H1 (cell line): ENCODE measurements at places on chromosomes 16 and 17. TPM values are rescaled to one million over a fixed set of nuclear protein-coding genes. Genes with fewer than 3 reads are reported as not detected.

GRCh38 chr17:27558842-27559505 lies 72.0 kb upstream of the LGALS9 start:
- H3K4me1 ChIP-seq, result peaks cover 2% of the 10 kb centered on the region
- H3K27ac ChIP-seq, result no peak overlapping the region
- H3K4me3 ChIP-seq, result no peak overlapping the region
- no peaks in the 10 kb centered on the region; the same call in 1 of the 2 replicates for H3K36me3 ChIP-seq

TMED6 gene
- 0.94 TPM in 1 of 2 replicates, not detected in the other for total RNA-seq

PRKCB gene
- total RNA-seq, result 12.1 and 13.0 TPM in 2 replicates

RHBDL1 gene
- total RNA-seq, result 4.0 TPM in 2 replicates

DNA sequence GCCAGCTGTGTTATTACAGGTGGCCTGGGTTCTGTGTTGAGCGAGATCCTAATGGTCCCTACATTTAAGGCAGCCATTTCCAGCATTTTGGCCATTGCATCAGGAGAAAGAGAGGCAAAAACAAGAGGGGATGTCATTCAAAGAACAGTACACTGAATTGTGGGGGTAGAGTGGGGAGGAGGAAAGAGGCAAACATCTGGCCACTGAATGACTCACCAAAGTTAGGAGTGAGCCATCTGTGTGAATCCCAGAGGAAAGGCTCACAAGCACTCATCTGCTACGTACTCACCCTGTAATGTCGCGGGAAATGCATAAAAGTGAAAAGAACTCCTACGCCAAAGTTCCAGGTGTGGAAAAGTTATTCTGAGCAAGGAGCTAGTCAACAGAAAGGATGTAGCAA lies 16.7 kb downstream of the KRABD2 start:
- no peaks in the 10 kb centered on the region for H3K4me1 ChIP-seq
- no peak for DNase-seq
- no peak overlapping the region for H3K4me3 ChIP-seq
- H3K27ac ChIP-seq, result no peak overlapping the region

DNA sequence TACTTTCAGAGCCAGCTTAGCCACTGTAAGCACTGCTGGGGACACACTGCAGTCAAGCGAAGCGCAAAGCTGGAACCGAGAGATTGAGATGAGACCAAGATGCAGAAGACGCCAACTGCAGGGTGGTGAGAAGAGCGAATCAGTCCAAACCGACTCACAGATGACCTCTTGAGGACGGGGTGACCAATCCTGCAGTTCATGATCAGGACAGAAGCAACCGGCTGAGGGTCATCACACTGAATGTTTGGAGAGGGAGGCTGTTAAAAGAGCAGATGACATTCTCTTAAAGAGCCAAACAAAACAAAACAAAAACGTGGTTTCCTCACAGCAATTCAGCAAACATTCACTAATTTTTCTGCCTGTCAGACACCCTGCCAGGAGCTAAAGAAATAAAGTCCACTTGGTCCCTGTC lies 8.5 kb downstream of the HASPIN start:
- no peak overlapping the region for H3K4me3 ChIP-seq
- H3K36me3 ChIP-seq, result peaks cover 8% of the 10 kb centered on the region
- H3K4me1 ChIP-seq, result no peaks in the 10 kb centered on the region
- DNase-seq, result no peak

GRCh38 chr16:8087597-8088289 lies 502.6 kb downstream of the TMEM114 start:
- DNase-seq, result no peak
- H3K4me3 ChIP-seq, result no peak overlapping the region
- H3K4me1 ChIP-seq, result no peaks in the 10 kb centered on the region
- H3K36me3 ChIP-seq, result no peaks in the 10 kb centered on the region

TNFRSF13B gene
- not detected in 2 replicates for total RNA-seq

DNA sequence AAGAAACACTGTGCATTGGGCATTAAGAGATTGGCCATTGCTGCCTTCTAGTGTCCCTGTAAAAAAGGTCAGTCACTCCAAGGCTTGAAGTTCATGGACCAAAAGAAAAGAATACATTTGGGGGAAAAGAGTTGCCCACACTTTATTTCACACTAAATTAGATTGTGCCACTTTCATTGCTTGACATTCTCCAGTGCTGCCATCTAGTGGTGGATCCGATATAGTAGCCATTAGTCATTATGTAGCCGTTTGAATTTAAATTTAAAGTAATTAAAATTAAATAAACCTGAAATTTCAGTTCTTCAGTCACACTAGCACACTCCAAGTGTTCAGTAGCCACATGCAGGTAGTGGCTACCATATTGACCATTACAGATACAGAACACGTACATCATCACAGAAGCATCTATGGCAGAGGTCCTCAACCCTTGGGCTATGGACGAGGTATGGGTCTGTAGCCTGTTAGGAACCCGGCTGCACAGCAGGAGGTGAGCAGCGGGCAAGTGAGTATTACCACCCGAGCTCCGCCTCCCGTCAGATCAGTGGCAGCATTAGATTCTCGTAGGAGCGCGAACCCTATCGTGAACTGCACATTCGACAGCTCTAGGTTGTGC lies 21.9 kb upstream of the CDH5 start:
- no peaks in the 10 kb centered on the region for H3K4me1 ChIP-seq
- no peak overlapping the region for H3K4me3 ChIP-seq
- no peaks in the 10 kb centered on the region for H3K36me3 ChIP-seq
- H3K27me3 ChIP-seq, result no peaks in the 10 kb centered on the region

DNA sequence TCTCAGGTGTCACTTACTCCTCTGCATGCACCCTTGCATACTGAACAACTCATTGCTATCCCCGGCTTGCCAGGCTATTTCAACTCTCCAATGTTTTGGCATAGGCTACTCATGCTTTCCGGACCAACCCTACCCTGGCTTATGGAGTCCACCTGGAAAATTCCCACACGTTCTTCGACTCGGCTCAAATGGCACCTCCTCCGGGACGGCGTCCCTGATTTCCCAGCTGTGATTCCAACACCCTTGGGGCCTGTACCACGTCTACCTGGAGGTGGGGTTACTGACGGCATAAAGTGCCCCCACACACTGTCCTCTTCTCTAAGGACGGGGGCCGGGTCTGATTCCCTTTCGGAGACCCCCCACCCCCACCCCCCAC lies 498 bp downstream of the SMYD4 start:
- peak overlapping the region; percentile 87 for H3K4me3 ChIP-seq
- no peaks in the 10 kb centered on the region for H3K36me3 ChIP-seq
- no peak overlapping the region for H3K27ac ChIP-seq

CASKIN1 gene
- total RNA-seq, result 6.4 and 6.5 TPM in 2 replicates

NETO2 gene
- total RNA-seq, result 8.0 and 12.5 TPM in 2 replicates

DNA sequence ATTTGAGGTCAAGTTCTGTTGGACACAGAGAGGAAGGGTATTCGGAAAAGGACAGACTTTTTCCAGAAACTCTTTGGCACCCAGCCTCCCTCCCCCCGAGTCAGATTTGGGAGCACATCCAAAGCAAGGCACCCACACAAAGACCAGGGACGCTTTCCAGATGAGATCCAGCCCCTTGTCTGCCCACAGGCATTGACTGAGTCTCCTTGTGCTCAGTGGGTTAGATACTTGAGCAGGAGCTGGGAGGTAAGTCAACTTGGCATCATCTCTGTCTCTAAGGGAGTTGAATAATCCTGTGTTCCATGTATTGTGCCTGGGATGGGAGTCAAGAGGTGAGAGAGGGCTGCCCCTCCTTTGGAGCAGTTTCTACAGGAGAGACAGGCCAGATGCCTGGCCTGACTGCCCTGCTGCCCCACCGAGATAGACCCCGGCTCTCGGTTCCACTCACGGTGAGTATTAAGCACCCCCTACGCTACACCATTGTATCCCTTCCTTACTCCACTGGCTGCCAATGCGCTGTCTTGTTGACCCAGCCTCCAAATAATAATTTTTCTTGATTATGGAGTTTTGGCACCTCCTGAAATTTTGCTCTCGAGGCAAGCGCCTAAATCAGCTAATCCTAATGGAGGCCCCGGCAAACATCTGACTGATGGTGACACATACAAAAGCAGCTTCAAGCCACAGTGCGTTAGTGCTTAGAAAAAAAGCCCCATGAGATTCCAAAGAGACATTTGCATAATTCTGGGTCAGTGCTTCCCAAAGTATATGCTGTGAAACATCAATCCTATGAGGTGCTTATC lies 29.6 kb upstream of the MAP3K14 start:
- H3K36me3 ChIP-seq, result no peaks in the 10 kb centered on the region
- H3K27me3 ChIP-seq, result no peaks in the 10 kb centered on the region
- H3K4me3 ChIP-seq, result no peak overlapping the region

TSNAXIP1 gene
- total RNA-seq, result 0.37 and 1.3 TPM in 2 replicates

CA5A gene
- total RNA-seq, result not detected in 2 replicates

- H3K27me3 ChIP-seq, result no peaks in the 10 kb centered on the region
- DNase-seq, result peak; percentile 83
- no peaks in the 10 kb centered on the region for H3K4me1 ChIP-seq
- H3K4me3 ChIP-seq, result no peak overlapping the region
Observed at GRCh38 chr17:10628756-10629155, 28.4 kb downstream of the MYH3 start.

- H3K36me3 ChIP-seq, result peaks cover 11% of the 10 kb centered on the region; the same call in 1 of the 2 replicates
- no peak overlapping the region for H3K27ac ChIP-seq
- no peak overlapping the region for H3K4me3 ChIP-seq
- no peaks in the 10 kb centered on the region for H3K27me3 ChIP-seq
Observed at GRCh38 chr17:50966163-50966666, 100.1 kb upstream of the TOB1 start.

GRCh38 chr16:70746708-70747424 lies 54.1 kb downstream of the VAC14 start:
- no peak overlapping the region; the same call in 1 of the 2 replicates for H3K27ac ChIP-seq
- DNase-seq, result no peak
- H3K4me3 ChIP-seq, result no peak overlapping the region
- peaks cover 8% of the 10 kb centered on the region for H3K4me1 ChIP-seq
- no peaks in the 10 kb centered on the region for H3K27me3 ChIP-seq
- peaks cover 10% of the 10 kb centered on the region; the same call in 1 of the 2 replicates for H3K36me3 ChIP-seq

HSPB9 gene
- 0.30 and 0.33 TPM in 2 replicates for total RNA-seq

- no peak overlapping the region for H3K4me3 ChIP-seq
- no peaks in the 10 kb centered on the region for H3K27me3 ChIP-seq
- no peak for DNase-seq
- no peaks in the 10 kb centered on the region for H3K36me3 ChIP-seq
- peaks cover 12% of the 10 kb centered on the region for H3K4me1 ChIP-seq
- no peak overlapping the region for H3K27ac ChIP-seq
Observed at GRCh38 chr16:81413245-81413990, 31.2 kb upstream of the CMIP start.

GRCh38 chr17:72386619-72387237 lies 265.9 kb downstream of the SOX9 start:
- H3K27me3 ChIP-seq, result no peaks in the 10 kb centered on the region; the same call in none of the 2 replicates
- no peak overlapping the region for H3K27ac ChIP-seq
- H3K36me3 ChIP-seq, result no peaks in the 10 kb centered on the region
- DNase-seq, result no peak
- no peak overlapping the region for H3K4me3 ChIP-seq

SKA2 gene
- total RNA-seq, result 80.8 and 95.8 TPM in 2 replicates

GRCh38 chr17:7436556-7437368 lies 1.5 kb downstream of the TMEM102 start:
- H3K36me3 ChIP-seq, result no peaks in the 10 kb centered on the region
- no peaks in the 10 kb centered on the region for H3K4me1 ChIP-seq
- peaks cover 2% of the 10 kb centered on the region for H3K27me3 ChIP-seq
- no peak for DNase-seq

DNA sequence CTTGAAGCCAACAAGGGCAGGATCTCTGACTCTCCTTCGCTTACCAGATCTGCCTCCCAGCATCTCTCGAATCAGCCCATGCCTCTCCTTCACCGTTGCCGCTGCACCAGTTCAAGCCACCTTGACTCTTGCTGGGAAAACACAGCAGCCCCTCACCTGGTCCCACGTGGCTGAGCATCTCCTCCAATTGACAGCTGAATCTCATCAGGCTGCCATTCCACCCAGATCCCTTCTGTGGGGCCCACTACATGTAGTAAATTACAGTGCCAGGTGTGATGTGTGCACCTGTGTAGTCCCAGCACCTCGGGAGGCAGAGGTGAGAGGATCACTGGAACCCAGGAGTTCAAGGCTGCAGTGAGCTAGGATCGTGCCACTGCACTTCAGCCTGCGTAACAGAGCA lies 37.8 kb upstream of the C16orf78 start:
- no peak overlapping the region for H3K4me3 ChIP-seq
- H3K27me3 ChIP-seq, result no peaks in the 10 kb centered on the region
- no peak overlapping the region for H3K27ac ChIP-seq
- no peaks in the 10 kb centered on the region for H3K36me3 ChIP-seq
- no peaks in the 10 kb centered on the region; the same call in 1 of the 2 replicates for H3K4me1 ChIP-seq

MT1H gene
- 11.9 and 12.6 TPM in 2 replicates for total RNA-seq

DNA sequence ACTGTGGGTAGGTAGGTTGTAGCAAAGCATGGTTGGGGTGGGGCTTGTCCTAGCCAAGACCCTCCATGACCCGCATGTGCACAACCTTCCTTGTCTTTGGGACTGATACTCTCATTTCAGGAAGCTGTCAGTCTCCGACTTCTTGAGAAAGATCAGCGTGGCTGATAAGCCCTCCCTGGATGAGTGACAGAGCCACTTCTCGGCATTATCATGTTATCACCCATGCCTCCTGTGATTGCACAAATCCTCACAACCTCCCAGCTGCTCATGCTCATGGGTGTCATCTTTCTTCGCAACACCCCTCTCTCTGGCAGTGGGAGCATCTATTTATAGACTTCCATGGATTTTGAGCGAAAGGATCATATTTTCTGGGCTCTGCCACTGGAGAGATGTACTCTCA lies 314.2 kb downstream of the FOXL1 start:
- H3K27ac ChIP-seq, result no peak overlapping the region
- H3K4me3 ChIP-seq, result no peak overlapping the region
- H3K36me3 ChIP-seq, result no peaks in the 10 kb centered on the region
- H3K27me3 ChIP-seq, result no peaks in the 10 kb centered on the region

DNA sequence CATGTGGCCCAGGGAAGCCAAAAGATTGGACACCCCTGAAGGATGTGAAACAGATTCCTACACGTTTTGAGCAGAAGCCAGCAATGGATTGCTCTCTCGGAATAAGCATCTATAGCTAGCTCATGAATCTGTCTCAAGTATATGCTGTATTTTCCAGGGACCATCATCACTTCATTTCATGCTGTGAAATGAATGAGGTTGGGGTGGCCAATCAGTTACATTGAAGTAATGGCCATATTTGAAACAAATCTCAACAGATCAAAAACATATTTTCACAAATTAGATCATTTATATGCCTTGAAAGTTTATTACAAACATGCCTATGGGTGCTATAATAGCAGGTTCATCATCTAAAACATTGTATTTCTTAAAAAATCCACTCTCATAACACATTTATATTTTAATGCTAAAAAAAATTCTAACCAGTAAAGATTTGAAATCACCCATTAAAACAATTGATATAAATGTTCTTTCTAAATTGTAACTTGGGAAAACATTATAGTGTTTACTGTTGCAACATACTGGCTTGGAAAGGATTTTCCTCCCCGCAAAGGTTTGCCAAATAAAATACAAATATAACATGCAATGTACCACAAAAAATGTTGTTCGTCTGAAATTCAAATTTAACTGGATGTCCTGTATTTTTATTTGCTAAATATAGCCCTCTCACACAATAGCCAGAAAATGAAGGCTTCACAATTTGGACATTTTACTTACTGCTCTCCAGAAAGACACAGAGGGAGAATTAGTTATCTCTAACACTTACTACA lies 743.6 kb downstream of the KCNJ2 start:
- no peak overlapping the region for H3K27ac ChIP-seq
- H3K4me3 ChIP-seq, result no peak overlapping the region
- H3K4me1 ChIP-seq, result no peaks in the 10 kb centered on the region
- no peak for DNase-seq
- no peaks in the 10 kb centered on the region for H3K36me3 ChIP-seq

- H3K4me1 ChIP-seq, result no peaks in the 10 kb centered on the region; the same call in none of the 2 replicates
- H3K4me3 ChIP-seq, result no peak overlapping the region
- peaks cover 53% of the 10 kb centered on the region for H3K27me3 ChIP-seq
- no peak overlapping the region for H3K27ac ChIP-seq
Observed at GRCh38 chr17:7927596-7927995, 2.1 kb downstream of the KCNAB3 start.
